HS-5 (cell line): ENCODE measurements at places on chromosomes 6 and 20.
A peak's percentile ranks its signal among the peaks of the same experiment; 100 is the strongest.

- DNase-seq = no peak
These were observed 817 bp upstream of the SLCO4A1 start for GRCh38 chr20:62641321-62642050.

GRCh38 chr20:16612706-16613105, 39.5 kb upstream of the KIF16B start:
- DNase-seq = no peak

- DNase-seq = no peak
These were observed 99.0 kb downstream of the JARID2 start for GRCh38 chr6:15344831-15345230.

- DNase-seq = no peak
These were observed 56.8 kb upstream of the EEF1A1 start for GRCh38 chr6:73577676-73578075.

GRCh38 chr20:22861990-22862389, 173.1 kb upstream of the SSTR4 start:
- peak; percentile 26 for DNase-seq

- no peak for DNase-seq
These were observed 49.0 kb upstream of the HTR1E start for GRCh38 chr6:86888301-86888700.

DNA sequence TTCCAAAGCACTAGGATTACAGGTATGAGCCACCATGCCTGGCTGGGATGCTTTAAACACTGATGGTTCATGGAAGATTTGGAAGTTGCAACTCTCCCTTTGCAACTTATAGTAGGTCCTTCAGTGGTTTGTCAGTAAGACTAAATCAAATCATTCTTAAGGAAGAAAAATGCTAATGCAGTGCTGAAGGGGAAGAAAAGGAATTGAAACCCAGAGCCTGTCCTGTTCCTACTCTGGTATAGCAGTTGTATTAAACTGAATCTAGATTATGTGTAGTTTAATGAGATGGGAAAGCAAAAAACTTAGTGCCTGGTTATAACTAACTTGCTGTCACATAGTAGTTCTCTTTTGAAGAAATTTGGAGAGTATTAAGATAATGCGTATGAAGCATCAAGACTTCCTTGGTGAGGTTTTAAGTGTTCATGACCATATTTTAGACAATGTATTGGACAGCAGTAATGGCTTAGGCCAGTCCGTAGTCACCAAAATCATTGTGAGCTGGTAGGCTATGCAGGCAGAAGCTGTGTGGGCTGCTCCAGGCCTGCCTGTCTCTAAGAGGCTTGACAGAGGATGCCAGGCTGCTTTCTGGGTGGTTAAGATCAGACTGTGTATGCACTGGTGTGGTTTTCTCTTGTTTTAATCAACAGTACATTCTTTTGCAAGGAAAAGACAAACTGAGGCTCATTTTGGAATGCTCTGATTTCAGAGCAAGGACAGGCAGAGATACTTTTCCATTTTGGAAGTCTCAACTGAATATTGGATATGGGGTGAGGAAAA, 14.0 kb downstream of the PAQR8 start:
- no peak for DNase-seq

DNA sequence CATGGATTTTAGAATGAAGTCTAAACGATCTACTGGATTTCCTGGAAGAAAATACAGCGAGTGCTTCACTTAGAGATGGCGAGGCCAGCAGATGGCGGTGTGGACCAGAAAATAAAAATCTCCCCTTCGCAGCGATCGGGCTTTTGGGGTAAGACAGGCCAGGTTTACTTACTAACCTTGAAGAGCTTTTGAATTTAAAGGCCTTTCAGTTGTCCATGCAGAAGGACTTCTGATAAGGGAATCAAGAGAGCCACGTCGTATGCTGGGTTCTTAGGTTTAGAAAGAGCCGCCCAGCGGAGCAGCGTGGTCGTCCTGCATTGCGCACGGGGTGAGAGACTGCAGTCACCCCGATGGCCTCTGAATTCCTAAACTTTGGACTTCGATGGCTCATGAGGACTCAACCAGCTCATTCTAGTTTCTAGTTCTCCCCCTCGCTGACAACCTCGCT, 125.2 kb upstream of the RALGAPA2 start:
- DNase-seq = no peak
